Foreskin keratinocyte (primary cell): ENCODE measurements at places on chromosomes 7 and 10.
A peak's percentile ranks its signal among the peaks of the same experiment; 100 is the strongest.

DNA sequence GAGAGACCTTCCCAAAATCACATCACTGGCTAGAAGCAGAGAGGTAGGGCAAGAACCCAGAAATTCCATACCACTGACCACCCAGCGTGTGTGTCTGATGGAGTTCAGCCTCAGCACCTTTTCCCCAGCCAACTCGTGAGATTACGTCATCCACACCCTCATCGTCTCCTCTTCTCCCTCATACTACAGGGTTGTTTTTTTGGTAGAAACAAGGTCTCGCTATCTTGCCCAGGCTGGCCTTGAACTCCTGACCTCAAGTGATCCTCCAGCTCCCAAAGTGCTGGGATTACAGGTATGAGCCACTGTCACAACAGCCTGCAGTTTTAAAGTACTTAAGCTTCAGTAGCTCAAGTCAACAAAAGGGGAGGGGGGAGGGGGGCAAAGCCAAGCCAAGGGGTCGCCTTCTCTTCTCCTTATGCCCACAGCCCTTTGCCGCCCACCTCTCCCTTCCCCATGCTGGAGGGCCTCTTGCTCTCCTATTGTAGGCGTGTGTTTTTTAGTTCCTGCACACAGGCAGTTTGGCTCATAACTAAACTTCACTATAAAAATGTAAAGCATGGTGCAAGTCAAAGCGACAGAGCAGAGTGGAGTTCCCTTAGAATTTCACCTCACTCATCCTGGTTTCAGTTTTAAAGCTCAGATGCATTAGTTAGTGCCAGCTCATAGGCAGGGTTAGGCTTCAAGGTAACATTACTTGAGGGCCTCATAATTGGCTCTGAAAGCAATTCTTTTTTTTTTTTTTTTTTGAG, 5.2 kb upstream of the PRDX3 start:
- DNase-seq: no peak

- no peak for DNase-seq
Observed at GRCh38 chr7:70314221-70314620, 715.9 kb downstream of the AUTS2 start.

- DNase-seq: no peak
Observed at GRCh38 chr7:100384628-100385294, 11.5 kb downstream of the PILRA start.

DNA sequence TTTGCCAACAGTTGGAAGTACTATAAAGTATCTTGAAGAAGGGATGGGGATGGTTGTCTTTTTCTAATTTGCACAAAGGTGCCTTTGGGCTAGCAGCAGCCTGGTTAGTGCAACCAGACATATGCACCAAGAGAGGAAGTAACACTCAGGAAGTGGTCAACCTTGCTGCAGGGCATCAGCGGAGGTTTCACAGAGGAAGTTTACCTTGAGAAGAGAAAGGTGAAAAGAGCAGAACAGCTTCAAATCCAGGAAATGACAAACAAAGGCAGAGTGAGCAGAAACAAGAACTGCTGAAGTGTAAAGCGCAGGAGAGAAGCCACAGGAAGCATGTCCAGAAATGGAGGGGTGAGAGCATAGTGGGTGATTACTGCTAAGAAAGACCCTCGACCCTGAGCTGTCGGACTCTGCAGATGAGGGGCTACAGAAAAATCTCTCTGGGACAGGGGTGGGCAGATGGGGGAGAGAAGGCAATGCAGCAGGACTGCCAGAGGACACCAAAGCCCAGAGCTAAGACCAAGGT, 66.9 kb downstream of the STK17A start:
- peak; percentile 53 for DNase-seq

DNA sequence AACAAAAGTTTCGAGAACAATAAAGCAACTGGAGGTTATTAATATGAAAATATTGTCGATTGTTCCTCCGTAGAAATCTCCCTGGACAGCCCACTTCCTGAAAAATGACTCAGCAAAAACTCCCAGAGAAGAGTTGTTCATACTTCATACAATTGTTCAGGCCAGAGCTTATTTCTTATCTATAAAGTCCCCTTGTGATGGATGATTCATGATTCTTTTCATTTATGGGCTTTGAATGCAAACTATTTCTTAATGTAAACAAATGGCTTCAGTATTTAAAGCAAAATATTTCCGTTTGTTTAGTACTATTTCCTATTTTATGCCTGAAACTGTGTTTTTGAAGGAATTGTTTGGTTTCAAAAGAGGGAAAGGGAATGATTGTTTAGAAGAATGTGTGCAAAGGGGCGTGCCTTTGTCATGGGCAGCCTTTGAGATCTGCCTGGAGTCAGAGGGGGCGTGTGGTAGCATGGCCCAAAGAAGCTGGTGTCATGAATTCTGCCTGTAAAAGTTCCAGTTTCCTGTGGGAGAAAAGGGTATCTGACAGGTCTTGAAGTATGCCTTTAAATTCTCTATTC, 26.2 kb upstream of the EXOC6 start:
- DNase-seq: peak; percentile 72

DNA sequence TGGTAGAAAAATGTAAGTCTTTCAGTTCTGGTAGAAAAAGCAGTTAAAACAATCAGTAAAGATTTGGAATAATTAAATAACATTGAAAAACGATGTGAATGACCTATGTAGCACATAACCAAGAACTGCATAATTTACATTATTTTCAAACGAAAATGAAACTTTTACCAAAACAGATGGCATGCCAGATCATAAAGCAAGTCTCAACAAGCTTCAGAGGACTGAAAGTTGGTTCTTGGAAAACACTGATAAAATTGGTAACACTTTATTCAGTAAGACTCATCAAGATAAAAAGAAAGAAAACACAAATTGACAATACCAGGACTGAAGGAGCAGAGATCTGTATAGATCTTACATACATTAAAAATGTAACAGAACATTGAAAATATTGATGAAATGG, 92.8 kb downstream of the VIPR2 start:
- DNase-seq: no peak

DNA sequence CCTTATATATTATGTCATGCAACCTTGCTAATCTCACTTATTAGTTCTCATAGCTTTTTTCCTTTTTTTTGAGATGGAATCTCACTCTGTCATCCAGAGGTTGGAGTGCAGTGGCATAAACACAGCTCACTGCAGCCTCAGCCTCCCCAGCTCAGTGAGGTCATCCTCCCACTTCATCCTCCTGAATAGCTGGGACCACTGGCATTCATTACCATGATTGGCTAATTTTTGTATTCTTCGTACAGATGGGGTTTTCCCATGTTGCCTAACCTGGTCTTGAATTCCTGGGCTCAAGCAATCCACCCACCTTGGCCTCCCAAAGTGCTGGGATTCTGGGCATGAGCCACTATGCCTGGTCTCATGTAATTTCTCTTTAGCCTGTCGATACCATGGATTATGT, 89.1 kb upstream of the TRIM24 start:
- no peak for DNase-seq

DNA sequence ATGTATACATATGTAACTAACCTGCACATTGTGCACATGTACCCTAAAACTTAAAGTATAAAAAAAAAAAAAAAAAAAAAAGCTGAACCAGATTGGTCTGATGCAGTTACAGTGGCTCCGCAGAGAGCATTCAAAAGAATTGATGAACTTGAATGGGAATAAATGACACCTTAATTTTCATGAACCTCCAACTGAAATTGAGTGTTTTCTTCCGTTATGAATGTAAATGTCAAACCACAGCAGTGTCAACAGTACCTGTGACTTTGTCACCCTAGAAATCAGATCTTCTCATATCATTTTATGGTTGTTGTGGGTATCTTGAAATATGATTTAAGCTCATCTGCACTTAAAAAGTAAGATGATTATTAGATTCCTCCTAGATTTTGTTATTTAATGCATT, 32.7 kb upstream of the SRGN start:
- DNase-seq: no peak

- no peak for DNase-seq
Observed at GRCh38 chr7:32043688-32044087, 26.5 kb downstream of the PDE1C start.

GRCh38 chr7:88761779-88762178, 2.3 kb downstream of the ZNF804B start:
- DNase-seq: no peak

DNA sequence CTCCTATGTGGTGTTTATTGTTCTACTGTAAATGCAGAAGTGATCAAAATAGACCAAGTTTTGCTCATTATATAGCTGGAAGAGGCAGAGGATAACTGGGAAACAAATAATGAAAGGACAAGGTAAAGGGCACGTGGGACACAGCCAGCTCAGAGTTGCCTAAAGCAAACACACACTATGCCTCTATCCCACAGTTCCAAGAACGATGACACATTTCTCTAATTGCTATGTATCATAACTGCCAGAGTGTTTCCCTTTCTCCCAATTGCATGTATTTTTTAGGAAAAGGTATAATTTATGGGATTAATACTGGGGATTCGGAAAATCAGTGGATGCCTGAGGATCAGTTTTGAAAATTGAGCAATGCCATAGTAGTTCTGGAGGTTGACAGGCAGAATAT, 49.0 kb downstream of the CCDC71L start:
- DNase-seq: no peak

DNA sequence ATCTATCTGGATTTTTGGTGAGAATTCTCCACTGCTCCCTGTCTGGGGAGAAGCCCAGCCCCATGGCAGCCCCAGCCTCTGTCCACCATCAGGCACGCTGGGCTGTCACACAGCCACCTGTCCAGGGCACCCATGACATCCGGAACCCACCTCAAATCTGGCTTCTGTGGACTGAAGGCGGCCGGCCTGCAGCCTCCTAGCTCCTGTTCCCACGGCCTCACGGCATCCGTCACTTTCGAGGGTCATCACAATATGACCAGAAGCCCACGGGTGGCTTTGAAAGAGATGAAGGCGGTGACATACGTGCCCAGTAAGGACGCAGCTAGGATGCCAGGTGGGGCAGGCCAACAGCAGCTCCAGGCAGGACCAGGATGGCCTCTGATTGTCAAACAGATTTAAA, 140.9 kb downstream of the PTPRN2 start:
- no peak for DNase-seq

- peak; percentile 90 for DNase-seq
Observed at GRCh38 chr7:29607889-29608288, 44.3 kb downstream of the PRR15 start.

GRCh38 chr7:41942468-41943093, 239.7 kb upstream of the INHBA start:
- no peak for DNase-seq

DNA sequence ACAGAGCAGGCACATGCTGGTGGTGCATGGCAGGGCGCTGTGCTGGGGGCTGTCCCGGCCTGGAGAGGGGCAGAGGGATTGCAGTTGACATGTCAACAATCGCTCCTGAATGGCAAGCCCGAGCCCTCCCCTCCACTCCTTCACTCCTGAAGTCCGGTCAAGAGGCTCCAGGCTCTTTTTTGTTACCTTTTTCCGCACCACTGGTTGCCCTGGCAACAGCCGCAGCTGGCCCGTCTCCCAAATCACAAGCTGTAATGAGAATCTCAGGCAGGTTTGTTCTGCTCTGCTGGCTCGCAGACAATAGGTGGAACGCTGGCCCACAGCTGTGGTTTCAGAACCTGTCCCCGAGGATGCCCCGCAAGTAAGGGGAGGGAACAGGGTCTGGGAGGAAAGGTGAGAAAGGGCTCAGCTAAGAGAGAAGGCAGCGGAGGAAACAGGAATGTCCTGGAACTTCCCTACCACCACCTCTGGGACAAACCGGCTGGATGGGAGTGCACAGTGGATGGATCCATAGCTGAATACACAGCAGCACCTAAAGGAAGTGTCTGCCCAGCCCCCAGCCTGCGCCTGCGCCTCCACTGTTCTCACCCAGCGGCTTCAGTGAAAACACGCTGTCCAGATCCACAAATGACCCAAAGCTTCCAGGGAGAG, 58.9 kb downstream of the CALML3 start:
- peak; percentile 84 for DNase-seq

- no peak for DNase-seq
Observed at GRCh38 chr10:17162828-17163227, 33.2 kb upstream of the CUBN start.

DNA sequence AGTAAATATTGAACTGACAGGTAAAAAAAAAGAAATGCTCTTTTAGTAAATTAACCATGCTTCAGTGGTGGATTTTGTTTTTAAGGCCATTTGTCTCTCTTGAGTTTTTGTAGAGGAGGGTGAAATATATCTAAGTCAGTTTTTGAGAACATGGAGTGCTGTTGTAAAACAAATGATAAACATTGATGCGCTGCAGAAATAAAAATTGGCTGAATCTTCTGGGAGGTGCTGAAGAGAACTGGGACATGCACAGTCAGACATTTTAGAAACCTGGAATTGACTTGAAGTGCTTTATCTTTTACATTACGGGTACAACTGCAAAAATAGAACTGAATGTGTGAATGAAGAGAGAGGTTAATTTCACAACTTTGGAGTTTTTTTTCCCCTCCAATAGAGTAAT, 203.0 kb upstream of the HDAC9 start:
- no peak for DNase-seq

DNA sequence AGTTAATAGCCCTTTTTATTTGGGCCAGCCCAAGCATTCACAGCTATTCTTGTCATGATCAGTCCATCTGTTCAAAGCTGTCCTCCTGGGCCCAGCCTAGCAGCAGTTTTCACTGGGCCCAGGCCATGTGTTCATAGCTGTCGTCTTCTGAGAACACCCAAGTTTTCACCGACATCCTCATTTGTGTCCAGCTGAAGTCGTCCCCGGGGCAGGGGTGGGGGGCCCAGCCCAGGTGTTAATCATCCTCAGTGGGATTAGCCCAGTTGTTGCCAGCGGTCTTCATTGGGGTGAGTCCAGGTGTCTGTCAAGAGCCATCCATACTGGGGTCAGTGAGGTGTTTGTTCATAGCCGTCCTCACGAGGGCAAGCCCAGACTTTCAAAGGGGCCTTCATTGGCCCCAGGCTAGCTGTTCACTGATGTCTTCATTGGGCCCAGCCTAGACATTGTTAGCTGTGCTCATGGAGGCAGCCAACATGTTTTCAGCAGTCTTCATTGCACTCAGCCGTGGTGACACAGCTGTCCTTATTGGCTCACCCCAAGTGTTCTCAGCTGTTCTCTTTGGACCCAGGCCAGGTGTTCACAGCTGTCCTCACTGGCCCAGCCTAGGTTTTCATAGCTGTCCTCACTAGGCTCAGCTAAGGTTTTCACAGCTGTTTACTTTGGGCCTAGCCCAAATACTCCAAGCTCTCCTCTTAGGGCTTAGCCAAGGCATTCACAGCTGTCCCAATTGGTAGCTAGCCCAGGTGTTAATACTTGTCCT, 10.0 kb downstream of the FRG2B start:
- DNase-seq: no peak

DNA sequence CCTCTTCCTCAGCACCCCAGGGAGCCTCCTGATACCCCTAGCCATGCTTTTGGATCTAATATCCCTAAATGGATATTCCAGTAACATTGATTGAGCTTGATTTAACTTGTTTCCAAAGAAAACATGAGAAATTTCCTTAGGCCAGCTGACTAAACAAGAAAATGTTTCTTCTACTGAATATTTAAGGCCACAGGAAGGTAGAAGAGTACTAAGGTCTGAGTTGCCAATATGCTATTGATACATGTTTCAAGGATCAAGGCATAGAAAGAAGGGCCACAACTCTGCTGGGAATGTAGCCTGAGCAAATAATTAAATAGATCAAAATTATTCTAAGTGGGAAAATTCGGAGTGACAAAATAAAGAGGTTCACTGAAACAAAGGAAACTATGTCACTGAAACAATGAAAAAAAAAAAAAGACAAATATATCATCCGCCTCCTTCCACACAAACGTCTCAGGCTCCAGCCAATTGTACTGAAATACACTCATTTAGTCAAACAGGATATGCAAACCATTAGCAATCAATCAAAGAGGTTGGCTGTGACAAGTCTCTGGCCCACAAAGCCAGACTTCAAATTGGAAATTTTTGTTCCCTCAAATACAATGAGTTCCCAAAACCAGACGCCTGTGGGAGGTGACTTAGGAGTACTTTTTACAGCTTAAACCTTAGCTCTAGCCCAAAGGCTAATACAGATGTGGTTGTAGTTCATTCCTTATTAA, 396.2 kb downstream of the HTR7 start:
- no peak for DNase-seq
